Motor neuron (in vitro differentiated cells): ENCODE measurements at places on chromosomes 2 and 18. TPM values are rescaled to one million over a fixed set of nuclear protein-coding genes. Genes with fewer than 3 reads are reported as not detected.

Gene DSG1
- 0.21 and 0.45 TPM in 2 replicates for total RNA-seq

GRCh38 chr2:218291318-218292047 lies 820 bp downstream of the TMBIM1 start:
- no peak for ATAC-seq

- no peak for ATAC-seq
Observed at GRCh38 chr2:184294831-184295230, 303.5 kb upstream of the ZNF804A start.

Gene TANC1
- 2.9 and 3.3 TPM in 2 replicates for total RNA-seq

Gene MATN3
- 0.41 and 0.48 TPM in 2 replicates for total RNA-seq

GRCh38 chr18:46891742-46892214 lies 25.5 kb downstream of the PIAS2 start:
- ATAC-seq, result no peak

DNA sequence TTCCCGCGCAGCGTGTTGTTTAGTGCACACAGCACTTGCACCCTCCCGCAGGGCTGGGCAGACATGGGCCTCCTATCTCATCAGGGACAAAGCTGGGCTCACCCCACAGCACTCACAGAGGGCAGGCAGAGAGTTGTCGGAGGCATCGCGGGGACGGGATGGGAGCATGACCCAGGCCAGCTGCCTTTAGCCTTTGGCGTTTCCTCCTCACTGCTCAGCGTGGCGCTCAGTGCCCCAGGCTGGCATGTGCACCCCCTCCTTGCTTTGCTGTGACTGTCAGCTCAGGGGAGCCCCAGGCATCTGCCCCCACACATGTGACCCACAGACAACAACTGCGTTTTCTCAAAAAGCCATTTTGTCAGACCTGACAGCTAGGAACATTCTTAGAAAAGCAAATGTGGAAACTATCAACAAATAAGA lies 101.1 kb downstream of the RNF144A start:
- ATAC-seq, result no peak

Gene SERPINB4
- 0.14 TPM in 1 of 2 replicates, not detected in the other for total RNA-seq

DNA sequence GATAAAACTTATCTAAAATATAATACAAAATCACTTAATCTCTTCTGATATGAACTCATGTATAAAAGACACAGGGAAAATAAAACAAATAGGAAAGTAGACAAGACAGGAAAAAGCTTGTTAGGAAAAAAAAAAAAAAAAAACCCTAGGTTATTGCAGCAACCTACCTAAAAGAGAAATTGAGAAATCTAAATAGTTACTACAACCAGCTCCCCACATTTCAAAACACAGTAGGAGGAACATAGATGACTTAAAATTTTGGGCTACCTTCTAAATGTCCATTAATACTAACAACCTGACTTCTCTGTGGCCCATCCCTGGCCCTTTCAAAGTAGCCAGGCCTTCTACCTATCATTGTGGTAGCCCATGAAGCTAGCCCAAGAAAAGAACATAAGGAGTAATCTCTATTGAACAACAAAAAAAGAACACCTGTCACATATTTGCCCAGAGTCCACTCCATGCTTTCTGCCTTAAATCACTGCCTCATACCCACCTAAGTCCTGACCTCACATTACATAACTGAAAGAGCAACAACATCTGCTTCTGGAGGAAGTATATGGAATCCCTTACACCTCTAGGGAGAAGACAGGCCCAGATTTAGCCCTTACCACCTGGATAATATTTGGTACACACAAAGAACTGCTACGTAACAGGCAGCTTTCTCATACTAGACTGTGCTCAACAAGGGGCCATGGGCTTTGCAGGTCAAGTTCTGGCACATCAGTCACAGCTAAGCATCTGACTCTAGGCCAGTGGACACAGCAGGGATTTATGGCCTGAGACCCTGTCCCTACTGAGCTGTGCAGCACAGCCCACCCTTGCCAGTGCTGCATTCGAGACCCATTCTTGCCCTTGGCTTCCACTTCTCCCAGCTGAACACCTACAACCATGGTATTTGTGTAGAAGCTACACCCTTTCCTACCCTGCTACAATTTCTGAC lies 8.5 kb downstream of the SUCLG1 start:
- ATAC-seq, result no peak
